Stimulated activated CD8-positive, alpha-beta memory T cell treated with anti-CD3 and anti-CD28 coated beads, Interleukin-15, amount 100 ng/mL, for 4 hours (primary cell): ENCODE measurements at places on chromosomes 16 and 17.
A peak's percentile ranks its signal among the peaks of the same experiment; 100 is the strongest.

- DNase-seq, result no peak
Measured at GRCh38 chr17:45908460-45908859, 14.1 kb downstream of the MAPT start.

- no peak for DNase-seq
Measured at GRCh38 chr16:20818929-20819585, 12.7 kb downstream of the REXO5 start.

- DNase-seq, result peak; percentile 26
Measured at GRCh38 chr17:81295676-81296381, 722 bp upstream of the SLC38A10 start.

DNA sequence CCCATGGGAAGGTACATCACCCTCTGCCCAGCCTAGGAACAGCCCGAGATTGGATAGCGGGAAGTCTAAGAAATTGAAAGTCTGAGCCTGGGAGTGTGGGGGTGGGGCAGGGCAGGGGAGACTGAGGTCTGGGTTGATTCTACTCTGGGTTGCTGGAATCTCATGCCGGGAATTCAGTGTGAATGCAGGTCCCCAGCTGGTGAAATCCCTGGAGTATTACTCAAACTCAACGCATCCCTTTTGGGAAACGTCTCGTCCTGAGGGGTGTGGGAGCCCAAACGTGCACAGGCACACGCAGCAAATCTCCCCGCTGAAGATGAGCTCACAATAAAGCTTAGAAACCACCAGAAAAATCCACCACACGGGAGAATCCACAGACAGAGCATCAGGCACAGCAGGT, 55.4 kb downstream of the SOCS1 start:
- DNase-seq, result no peak

- DNase-seq, result no peak
Measured at GRCh38 chr16:19860166-19861041, 24.2 kb downstream of the GPRC5B start.

- no peak for DNase-seq
Measured at GRCh38 chr17:78644224-78644623, 67.0 kb upstream of the DNAH17 start.

DNA sequence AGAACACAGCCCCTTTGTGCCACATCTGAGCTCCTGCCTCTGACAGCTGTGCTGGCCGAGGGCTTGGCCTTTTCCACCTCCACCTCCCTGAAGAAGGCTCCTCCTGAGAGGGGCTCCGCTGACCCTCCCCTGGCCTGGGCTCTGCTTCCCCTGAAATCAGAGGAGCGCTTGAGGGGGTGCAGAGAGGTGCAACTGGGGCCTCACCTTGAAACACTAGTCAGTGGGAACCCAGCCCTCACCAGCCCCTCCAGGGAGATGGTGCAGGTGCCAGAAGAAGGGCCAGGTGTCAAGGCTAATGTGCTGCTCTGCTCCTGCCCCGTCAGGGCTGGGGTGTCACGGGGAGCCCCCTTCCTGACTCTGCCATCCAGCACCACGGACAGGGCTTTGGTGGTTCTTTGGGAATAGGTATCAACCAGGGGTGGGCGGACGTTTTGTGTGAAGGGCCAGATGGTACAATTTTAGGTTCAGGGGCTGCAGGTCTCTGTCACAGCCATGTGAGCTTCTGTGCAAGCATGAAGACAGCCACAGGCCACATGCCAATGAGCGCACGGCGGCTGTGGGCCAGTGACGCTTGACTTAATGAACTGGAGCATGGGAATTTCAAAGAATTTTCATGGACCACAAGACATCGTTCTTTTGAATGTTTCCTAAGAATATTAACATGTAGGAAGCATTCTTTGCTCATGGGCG, 2.1 kb upstream of the ZG16B start:
- DNase-seq, result no peak

DNA sequence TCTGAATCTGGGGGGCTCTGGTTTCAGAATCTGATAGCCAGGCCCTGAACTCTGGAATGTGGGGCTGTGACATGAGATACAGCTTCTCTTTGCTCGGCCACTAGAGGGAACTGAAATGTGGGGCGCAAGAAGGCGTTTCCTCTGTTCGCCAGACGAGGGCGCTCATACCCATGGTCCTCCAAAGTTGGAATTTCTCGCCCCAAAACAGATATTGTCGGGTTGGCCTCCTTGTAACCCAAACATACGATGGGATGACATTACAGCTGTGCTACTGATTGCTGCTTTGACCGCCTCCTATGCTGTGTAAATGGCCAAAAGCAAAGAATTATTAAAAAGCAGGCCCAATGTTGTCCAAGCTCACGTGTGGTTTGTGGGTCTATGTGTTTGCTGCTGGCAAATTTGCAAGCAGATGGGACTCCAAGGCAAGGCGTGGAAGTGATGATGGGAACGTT, 13.1 kb upstream of the MSI2 start:
- DNase-seq, result peak; percentile 33

DNA sequence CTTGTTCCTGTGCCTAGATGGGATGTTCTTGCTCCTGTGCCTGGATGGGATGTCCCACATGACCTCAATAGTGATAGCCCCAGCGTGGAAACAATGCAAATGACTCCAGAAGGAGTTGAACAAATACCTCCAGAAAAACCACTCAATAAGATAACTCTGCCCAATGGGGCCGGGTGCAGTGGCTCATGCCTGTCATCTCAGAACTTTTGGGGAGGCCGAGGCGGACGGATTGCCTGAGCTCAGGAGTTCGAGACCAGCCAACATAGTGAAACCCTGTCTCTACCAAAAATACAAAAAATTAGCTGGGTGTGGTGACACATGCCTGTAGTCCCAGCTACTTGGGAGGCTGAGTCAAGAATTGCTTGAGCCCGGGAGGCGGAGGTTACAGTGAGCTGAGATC, 15.2 kb upstream of the LITAF start:
- DNase-seq, result no peak
